ENCODE measurements at places on chromosomes 6 and 20.
A peak's percentile ranks its signal among the peaks of the same experiment; 100 is the strongest.

DNA sequence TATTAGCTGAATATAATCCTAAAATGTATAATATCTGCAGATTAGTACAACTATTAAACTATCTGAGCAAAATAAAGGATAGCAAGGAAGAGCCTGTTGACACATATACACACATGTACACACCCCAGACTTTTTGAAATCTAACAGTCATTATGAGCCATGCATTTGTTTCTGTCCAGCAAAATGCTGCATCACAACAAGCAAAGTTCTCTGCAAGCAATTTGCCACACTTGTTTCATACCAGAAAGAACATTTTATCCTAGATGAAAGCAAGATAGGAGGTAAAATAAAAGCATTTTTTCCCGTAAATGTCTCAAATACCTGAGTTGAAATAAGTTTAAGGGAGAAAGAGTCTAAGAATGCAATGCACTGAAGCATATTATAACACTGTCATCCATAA lies 145.2 kb downstream of the COL21A1 start:
- DNase-seq, result no peak

DNA sequence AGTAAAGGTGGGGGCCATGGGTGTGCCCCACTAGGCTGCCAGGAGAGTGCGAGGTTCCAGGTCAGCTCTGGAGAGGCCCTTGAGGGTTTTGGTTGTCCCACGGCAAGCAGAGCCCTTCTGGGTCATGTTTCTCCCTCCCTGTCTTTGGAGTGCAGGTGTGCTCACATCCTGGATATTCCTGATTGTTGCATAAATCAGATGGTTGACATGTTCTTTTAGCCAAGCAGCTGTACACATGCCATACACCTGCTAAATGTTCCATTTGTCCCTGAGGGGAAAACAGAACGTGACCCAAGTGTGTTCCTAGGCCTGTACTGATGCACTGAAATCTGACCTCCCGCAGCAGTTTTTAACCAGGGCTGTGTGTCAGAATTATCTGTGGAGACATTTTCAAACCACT lies 77.5 kb upstream of the BEND3 start:
- DNase-seq, result no peak

- DNase-seq, result no peak
These were observed 21.4 kb upstream of the PAQR8 start for GRCh38 chr6:52340603-52340880.

DNA sequence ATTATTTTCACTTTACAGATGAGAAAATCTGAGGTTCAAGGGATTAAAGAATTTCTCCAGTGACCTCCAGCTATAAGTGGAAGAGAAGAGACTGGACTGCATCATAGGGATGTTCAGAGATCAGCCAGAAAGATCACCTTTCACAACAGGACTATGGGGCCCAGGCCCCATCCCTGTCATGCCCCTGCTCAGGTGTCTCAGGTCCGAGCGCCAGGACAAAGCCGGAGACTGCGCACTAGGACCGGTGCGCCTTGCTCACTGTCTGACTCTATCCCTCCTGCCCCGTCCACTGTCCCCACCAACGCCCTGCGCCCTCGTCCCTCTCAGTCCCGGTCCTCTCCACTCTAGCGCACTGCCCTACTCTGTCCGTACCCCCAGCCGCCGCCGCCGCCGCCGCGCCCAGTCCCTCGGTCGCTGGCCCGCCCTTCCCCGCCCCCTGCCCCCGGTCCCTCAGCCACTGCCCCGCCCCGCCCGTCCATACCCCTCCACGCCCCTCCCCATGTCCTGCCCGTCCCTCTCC lies 521 bp upstream of the RAD21L1 start:
- DNase-seq, result no peak

DNA sequence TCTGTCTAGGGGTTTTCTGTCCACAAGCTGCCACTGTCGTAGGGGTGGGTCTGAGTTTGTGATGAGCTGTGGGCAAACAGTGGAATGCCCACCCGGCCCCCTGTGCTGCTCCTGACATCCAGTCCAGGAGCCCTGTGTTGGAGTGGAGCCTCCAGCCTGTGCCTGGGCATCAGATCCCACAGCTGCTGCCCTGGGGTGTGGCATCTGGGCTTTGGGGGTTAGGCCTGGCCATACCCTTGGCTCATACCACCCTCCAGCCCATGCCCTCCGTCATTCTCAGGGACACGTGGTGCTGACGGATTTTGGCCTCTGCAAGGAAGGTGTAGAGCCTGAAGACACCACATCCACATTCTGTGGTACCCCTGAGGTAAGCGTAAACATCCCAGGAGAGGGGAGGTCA lies 12.9 kb downstream of the SGK2 start:
- no peak for DNase-seq

GRCh38 chr6:127516662-127517273 lies 2.4 kb downstream of the MTCL3 start:
- DNase-seq, result no peak

DNA sequence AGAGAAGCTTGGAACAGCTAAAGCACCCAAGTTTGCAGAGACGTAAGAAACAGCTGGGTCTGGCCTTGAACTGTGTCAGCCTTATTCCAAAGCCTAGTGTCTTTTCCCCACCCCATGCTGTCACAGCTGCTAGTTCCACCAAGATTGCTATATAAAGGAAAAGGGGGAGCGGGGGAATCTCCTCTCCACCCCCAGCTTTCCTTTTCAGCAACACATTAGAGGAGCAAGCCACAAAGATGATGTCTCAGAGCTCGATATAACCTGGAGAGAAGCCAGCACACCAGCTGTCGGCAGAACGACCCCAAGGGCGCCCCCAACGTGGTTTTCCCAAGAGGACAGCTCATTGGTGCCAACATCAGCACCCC lies 36.5 kb downstream of the ATP9A start:
- no peak for DNase-seq

DNA sequence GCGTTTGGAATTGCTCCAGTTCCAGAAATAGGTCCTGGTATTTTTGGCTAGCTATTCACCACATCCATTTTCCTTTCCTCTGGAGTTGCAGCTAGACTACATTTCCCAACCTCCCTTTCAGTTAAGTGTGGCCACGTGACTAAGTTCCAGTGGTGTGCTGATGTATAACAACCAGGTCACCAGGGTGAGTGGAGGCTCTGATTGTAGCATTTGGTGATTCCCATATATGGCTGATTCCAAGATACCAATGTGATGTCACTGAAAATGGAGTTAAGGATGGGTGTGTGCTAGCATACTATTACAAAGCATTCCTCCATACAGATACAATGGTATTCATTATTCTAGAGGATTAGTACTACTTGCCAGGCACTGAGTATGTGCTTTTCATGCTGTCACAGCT lies 49.7 kb upstream of the STK35 start:
- DNase-seq, result no peak

DNA sequence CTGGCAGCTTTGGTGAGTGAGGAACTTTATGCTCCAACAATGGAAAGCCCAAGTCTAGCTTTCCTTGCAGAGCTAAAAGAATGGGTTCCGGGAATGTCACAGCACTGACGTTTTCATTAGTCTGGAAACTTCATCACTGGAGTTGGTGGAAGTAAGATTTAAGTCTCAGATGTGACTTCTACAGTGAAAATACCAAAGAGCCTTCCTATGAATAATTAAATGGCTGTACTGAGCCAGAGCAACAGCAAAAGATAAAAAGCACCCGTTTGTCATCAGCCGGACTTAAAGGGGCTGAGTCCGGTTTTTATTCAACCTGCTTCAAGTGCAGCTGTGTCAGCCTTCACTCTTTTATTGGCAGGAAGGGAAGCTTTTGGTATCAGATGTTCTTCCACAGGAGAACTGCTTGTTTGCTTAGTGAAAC lies 46.5 kb upstream of the SHLD1 start:
- no peak for DNase-seq

DNA sequence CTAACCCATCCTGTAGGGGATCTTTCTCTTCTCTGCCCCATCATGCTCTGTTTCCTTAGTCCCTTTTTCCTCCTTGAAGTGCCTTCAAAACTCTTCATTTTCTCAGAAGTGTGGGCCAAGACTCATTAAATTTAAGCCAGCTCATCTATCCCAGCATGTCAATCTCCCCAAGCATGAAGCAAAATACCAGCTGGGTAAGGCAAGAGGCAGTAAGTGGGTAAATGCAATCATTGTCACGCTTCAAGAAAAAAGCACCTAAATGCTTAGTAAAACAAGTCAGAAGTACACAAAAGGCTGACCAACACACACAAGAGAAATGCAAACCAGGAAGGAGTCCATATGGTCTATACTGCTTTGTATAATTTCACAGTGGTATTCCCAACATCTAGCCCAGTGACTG lies 61.5 kb downstream of the COL12A1 start:
- no peak for DNase-seq

- DNase-seq, result peak; percentile 22
These were observed 41.4 kb downstream of the DTNBP1 start for GRCh38 chr6:15621203-15622044.

- DNase-seq, result no peak
These were observed 30.5 kb downstream of the RPRD1B start for GRCh38 chr20:38063911-38064530.

DNA sequence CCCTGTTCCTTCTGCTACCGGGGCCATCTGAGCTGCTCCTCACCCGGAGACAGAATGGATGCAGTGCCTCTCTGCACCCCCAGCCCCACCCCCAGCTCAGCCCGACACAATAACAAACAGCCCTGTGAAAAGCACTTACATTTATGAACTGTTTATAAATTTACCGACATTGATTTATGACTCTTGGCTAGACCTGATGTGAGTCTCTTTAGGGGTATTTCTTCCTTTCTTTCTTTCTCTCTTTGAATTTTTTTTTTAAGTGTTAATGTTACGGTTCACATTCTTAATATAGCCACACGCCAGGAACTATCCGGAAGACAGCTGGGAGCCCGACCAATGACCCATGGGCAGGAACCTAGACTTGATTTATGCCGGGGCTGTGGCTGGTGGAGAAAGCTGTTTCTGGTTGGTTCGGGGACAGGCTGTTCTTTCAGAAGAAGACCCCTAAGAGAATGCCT lies 266.3 kb downstream of the CDC5L start:
- no peak for DNase-seq

GRCh38 chr20:51306081-51306480 lies 236.4 kb downstream of the NFATC2 start:
- no peak for DNase-seq

DNA sequence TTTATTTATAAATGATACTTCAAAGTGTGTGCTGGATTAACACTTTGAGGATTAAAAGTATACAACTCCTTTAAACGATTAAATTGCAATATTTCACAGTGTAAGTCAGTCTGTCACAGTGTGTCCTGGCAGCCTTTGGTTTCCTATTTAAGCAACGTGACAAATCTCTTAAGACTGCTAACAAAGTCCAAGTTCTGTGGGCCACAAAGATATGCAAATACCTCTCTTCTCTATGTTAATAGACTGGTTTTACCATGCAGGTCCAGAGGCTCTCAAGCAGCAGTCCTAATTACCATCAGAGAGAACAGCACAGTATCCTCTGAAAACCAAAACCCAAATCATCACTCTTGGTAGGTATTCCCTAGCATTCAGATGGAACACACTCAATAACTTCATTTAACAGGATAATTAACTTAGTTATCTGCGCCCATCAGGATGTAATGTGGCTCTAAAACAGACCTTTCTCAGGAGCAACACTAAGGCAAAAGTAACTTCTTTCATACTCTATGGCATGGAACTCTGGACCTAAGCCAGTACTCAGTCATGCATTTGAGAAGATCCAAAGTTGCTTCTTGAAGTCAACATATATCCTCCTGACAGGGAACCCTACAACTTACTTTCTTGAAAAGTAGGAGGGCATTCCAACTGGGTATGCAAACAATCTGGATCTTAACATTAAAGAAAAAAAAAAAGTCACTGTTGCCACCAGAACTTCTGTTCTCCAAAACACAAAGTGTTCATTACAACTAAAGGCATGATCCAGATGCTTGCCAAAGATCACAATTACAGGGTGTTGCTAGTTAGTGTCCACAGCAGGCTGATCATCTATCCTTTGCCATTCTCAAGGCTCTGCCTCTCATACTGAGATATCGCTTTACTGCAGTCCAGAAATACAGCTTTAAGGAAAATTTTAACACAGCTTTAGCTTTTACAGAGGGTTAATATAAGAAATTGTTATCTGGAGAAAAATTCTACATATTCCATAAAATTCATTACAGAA lies 53.2 kb downstream of the MAN1A1 start:
- DNase-seq, result no peak

DNA sequence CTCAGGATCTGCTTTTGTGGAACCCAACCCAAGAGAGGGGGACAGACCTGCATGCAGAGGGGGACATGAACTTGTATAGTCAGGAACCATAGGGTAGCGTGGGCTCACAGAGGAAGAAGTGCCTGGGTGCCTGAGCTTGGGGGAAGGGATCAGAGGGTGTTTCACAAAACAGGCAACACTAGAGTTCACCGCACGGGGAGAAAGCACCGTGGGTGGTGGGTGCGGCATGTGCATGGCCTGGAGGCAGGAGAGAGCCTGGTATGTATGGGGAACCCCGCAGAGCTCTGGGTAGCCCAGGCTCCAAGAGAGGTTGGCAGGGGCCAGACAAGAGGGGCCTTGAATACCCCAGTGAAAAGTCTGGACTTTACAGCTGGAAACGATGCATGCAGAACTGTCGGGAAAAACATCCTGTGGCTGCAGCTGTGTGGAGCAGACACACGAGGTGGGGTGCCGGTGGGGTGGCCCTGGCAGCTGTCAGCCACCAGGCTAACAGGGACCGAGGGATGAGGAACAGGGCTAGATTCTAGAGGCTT lies 6.7 kb upstream of the EMILIN3 start:
- DNase-seq, result no peak

GRCh38 chr20:32786059-32786760 lies 24.0 kb downstream of the DNMT3B start:
- no peak for DNase-seq

- no peak for DNase-seq
These were observed 4.9 kb upstream of the UBE2J1 start for GRCh38 chr6:89357390-89357789.

DNA sequence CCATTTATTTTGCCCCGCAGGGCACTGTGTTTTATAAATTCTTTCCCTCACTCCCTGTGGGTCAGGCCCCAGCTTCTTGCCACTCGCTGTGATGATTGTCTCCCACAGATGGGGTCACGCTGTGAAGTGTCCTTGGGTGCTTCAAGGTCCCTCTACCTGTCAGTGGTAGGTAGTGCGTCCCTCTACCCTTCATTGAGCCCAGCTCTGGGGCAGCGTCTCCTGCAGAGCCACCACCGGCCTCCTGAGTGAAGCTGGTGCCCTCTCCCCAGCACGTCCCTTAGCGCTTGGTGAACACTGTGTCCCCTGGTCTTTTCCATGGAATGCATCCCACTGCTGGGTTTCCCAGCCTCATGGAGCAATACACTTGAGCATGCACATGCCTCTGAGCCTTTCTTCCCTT lies 108.2 kb downstream of the NRN1 start:
- no peak for DNase-seq

GRCh38 chr6:139135578-139136545 lies 982 bp downstream of the HECA start:
- no peak for DNase-seq

GRCh38 chr6:100283285-100283684 lies 181.4 kb downstream of the SIM1 start:
- no peak for DNase-seq

DNA sequence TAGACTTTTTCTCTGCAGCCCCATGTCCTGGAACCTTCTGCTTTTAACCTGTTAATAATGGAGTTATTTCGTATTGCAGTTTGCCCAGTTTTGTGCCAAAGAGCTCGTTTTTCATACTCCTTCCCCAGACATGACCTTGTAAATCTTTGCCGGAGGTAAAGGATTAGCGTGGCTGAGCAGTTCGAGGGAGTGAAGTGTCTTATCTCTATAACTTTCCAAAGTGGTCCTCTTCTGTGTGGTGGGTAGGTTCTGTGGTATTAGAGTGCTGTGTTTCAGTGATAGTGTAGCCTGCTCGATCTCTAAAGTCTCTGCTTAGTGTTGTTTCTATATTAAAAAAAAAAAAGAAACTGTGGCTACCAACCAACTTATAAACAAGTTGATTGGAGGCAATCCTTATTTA lies 67.5 kb downstream of the FARS2 start:
- no peak for DNase-seq
